ENCODE measurements at places on chromosomes 5 and 9.
A peak's percentile ranks its signal among the peaks of the same experiment; 100 is the strongest.

DNA sequence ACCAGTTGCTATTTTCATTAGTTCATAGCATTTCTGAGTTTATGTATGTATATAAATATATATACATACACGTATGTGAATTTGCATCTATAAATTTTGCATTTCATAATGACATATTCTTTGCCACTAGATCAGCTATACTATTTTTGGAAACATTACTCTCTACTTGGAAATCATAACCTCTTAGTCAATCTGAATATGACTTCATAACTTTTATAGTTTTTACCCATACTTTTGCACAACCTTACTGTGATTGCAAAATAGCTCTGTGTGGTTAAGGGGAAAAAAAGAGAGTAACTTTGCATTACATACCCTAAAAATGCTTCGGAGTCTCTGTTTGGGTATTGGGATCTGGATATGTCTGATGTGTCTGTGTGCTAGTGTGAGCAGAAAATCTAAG lies 44.9 kb upstream of the ADAMTSL1 start:
- DNase-seq = no peak

GRCh38 chr5:136228136-136228757 lies 35.3 kb upstream of the SMIM32 start:
- DNase-seq = no peak

DNA sequence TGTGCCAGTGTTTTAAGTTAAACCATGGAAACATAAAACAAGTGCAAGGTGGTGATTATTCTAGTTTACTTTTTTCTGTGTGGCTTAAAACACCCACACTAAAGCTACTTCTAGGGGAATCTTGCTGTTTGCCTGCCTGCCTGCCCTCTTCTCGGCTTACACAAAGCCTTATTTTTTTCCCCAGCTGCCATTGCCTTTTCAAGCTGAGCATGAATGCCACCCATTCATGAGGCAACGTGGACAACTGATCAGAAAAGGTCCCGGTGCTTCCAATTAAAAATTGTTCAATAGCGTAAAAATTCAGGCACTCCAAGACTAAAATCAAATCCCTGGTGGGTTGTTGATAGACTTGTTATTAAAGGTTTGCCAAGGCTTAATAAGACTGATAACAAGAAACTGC lies 401.4 kb downstream of the TMEM161B start:
- no peak for DNase-seq

DNA sequence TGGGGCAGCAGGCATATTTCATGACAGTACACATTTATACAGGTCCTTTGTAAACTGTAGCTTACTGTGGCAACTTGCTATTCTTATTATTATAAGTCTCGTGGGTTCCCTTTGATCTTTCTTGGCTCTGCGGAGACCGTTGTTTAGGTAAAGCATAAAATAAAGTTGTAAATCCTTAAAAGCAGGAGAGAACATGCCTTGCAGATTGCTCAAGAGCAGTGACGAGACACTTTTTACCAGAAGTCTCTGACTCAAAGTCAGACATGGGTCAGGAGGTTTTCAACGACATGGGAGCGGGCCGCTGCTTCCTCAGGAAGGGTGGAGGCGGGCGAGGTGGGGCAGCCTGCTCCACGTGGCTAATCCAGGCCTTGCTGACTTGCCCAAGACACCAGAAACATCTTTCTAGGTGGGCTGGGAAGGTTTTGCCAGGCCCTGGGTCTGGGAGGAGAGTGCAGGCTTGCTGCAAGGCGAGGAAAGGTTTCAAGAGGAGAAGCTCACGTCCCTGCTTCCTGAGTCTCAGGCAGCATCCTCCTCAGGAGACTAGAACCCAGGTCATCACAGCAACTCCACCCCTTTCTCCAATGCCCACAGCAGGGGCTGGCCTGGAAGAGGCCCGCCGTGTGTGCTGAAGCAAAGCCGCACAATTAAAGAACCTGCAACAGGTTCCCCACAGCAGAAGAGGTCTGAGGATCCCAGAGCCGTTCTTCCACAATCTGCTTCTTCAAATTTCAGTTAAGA lies 6.5 kb downstream of the TBC1D2 start:
- DNase-seq = peak; percentile 6

DNA sequence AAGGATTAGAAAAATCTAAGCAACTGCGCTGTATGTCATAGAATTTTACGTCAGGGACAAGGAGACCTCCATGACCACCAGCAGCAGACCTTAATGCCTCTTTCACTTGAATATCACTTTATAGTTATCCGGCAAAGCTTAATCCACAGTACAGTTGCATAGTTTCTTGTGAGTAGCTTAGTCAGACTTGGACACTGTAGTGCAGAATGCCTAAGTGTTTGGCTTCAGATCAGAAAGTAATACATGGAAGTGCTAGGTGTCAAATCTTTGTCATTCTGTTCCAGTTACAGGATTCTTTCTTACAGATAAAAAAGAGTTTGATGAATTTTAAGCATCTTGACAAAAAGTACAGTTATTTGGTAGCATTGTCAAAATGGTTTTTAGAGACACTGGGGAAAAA lies 239.9 kb upstream of the PAPPA start:
- DNase-seq = no peak

DNA sequence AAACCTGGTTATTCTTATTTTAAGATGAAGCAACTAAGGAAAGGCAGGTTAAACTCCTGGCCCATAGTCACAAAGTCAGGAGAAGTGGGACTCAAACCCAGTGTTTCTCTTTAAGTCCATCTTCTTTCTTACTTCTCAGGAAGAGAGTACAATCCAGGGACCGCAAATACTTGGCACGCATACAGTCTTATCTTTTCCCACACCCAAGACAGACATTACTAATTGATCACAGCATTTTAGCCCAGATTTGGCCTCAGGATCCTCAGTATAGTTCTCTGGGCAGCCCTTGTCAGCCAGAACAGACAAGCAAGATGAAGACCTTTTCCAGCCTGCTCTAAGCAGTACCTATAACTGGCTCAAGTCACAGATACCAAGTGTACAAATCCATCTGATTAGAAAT lies 125.5 kb upstream of the RAI14 start:
- DNase-seq = no peak

DNA sequence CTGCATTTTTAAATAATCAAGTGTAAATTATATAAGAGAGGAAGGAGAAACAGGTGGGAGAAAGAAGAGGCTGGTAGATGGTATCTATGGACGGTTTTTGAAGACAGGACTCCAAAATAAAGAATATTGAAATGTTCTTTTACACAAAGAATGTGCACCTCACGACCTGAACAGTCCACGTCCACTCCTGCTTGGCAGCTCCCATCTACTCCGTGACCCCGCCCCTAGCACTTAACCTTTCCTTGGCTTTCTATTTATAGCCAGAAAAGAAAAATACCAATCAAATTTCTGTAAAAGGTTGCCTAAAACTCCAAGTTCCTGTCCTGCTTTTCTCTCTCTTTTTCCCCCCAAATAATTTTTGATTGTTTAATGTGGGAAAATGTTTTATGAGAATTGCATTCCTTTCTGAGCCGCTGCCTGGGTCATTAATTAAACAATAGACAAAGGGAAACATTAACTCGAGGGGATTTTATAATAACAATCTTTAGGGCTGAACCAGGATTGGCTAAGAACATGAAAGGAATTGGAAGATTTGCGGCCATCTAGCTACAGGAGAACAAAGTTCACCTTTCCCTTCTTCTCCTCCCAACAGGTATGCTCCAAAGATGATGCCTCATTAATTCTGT lies 173.6 kb upstream of the MAP3K1 start:
- no peak for DNase-seq

GRCh38 chr5:87541033-87541432 lies 128.3 kb upstream of the CCNH start:
- DNase-seq = no peak

- DNase-seq = no peak
These were observed 3.9 kb downstream of the SEPTIN8 start for GRCh38 chr5:132773114-132773513.

DNA sequence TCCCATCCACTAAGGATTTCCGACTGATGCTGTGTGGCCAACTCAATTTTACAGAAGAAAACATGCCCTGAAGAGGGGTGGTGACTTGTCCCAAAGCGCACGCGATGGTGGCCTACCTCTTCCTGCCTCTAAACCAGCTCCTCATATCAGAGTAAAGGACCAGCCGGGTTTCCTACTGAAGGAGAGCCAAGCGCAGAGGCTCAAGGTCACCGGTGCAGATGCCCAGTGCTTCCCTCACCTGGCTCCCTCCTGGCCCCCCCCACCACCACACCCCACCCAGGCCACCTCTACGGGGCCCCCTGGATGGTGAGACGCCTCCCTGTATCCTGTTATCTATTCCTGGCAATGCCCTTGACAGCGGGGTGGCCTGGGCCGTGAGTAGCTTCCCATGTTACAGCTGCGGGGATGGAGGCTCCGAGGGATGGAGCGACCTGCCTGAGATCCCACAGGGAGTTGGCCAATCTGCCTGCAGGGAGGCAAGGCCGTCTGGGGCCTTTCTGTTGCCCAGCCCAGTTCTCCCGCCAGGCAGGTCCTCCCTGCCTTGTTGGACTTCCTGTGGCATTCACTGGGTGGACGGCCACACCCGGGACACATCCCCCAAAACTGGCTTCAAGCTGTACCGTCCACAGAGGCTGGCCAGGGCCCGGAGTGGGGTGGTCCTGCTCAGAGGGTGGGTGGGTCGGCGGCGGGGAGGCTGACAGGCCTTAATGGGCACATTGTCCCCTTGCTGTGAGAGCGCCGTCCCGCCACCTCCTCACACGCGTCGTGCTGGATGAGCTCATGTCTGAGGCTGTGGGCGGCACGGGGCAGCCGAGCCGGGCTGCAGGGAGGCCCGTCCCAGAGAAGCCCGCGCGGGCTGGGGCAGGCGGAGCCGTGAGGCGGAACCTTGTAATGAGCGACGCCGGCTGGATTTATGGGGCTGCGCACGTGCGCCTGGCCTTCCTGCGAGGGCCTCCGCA lies 72.5 kb downstream of the MACROH2A1 start:
- DNase-seq = no peak

- no peak for DNase-seq
These were observed 13.6 kb upstream of the COL27A1 start for GRCh38 chr9:114141553-114142402.

DNA sequence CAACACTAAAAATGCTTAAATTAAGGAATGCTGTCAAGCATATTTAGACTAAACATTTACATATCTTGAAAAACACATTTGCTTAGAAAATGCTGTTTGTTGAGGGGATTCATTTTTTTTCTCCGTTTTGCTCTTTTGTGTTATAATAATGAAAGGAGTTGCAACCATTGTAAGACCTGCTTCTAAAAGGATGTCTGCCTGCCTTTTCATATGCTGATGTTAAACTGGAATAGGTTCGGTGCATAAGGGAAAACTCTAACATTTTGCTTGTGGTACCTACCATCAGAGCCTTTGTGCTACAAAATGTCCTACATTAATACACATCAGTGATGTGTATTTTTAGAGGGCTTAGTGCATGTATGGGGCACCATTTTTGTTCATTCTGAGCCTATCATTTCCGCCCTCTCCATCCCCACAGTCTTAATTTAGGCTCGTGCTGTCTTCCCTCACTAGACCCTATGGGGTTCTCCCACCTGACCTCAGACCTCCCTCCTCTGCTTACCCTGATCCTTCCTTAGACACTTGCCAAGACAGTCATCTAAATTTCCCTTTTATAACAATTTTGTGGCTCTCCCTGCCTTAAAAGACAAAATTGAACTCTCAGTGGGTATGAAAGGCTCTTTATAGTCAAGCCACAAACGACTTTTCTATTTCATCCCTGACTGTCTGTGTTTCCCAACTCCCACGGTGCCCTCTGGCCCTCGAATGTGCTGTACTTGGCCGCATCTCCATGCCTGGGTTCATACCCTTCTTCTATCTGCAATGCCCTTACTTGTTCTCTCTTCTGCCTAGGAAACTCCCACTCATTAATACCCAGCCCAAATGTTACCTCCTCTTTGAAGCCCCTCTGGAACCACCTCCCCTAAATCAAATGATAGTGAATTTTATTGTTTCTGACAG lies 61.2 kb downstream of the CMYA5 start:
- no peak for DNase-seq

- DNase-seq = no peak
These were observed 29.8 kb downstream of the CD274 start for GRCh38 chr9:5479994-5480694.

GRCh38 chr5:34485768-34486030 lies 170.4 kb upstream of the RAI14 start:
- DNase-seq = no peak

GRCh38 chr9:109289186-109289585 lies 31.7 kb downstream of the EPB41L4B start:
- no peak for DNase-seq

GRCh38 chr5:675111-675870 lies 17.9 kb downstream of the TPPP start:
- no peak for DNase-seq

DNA sequence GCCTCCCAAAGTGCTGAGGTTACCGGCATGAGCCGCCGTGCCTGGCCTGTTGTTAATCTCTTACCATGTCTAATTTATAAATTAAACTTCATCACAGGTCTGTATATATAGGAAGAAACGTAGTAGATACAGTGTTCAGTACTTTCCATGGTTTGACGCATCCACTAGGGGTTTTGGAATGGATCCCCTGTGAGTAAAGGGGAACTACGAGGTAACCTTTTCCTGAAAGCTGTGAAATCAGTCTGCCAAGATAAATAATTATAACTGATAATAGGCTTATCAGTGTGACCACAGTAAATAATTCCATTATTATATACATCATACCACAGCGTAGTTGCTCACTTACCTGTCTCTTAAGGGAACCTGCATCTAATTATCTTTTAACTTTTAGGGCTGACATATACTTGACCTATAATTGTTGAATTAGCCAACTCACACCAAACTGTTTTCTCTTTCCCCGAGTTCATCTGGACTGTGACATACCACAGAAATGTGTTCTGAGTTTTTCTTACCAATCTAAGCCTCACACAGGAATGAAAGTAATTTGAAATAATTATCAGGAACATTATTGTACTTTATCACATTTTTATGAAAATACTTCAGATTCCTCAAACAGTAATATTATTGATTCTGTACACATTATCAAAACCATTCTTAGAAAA lies 42.9 kb downstream of the DAPK1 start:
- DNase-seq = no peak

DNA sequence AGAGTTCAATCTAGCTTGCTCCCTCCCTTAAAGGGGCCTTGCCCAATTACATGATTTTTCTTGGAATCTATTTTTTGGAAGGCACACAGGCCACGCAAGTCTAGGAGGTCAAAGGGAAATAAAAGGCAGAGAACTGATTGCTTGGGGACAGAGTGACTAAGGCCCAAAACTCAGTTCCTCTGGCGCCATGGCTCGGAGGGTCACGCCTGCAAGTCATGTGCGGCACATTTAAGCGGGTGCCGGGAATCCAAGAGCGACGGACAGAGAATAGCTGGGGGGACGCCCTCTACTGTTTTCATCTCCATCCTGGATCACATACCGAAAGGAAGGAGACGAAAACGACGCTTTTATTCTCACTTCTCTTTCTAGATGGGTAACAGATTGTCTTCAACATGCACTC lies 78.6 kb downstream of the FREM1 start:
- no peak for DNase-seq

- DNase-seq = no peak
These were observed 9.4 kb upstream of the PRSS3 start for GRCh38 chr9:33785914-33786313.
